ENCODE measurements at places on chromosomes 13 and 19.
A peak's percentile ranks its signal among the peaks of the same experiment; 100 is the strongest.

GRCh38 chr19:38425810-38426466 lies at the start of gene RASGRP4:
Gene RASGRP4 (minus strand): TSS chr19:38426219. CDS start chr19:38426091, 128 bp downstream.
- no peak for DNase-seq

DNA sequence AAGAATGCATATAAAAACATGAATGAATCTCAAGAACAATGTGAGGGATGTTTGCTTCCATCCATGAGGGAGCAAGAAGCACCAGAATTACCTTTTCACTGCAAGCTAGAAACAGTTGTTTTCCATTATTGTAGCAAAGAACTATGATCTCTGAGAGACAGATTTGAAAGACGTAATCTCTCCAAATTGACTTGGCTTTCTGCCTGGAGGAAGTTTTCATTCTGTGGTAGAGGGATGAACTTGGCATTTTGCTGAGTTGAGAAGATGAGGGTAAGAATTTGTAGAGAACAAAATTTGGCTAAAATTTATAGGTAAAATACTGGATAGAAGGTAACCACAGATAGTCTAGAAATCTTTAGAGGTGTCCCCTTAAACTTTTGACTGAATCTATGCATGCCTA lies 496.8 kb downstream of the TDRD3 start:
- DNase-seq: no peak

DNA sequence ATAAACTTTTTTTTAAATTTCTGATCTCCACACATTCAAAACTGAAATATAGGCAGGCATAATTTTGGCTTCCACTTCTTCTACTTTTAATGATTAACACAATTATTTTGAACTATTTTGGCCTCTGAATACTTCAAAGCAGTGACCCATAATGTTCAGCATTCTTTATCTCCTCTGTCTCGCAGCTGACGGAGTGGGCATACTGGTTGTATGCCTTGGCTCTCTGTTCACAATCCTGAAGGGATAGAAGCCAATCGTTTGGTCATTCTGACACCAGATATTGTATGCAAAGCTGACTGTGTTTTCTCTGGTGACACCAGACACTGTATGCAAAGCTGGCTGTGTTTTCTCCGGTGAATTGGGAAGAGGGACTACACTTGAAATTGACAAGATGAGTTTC lies 833.0 kb downstream of the EFNB2 start:
- DNase-seq: no peak

- DNase-seq: no peak
Measured at GRCh38 chr13:50415428-50415827, 400.2 kb downstream of the KCNRG start.

DNA sequence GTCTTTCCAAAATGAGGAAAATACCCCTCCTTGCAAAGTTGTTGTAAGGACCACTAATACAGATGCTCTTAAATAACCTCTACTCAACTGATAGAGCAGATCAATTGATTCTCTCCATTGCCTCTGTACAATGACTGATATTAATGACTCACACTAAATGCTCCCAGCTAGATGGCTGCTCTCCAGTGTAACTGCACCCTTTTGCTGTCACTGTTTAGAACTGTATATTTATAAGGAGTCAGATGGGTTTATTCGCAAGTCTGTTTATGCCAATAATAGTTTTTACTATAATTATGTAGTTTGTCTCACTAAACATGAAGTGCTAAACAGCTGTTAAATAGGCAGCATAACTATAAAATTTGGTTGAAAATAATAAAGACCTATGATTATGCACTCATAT lies 21.0 kb upstream of the N4BP2L1 start:
- DNase-seq: no peak

GRCh38 chr19:18202778-18203407 lies 949 bp downstream of the RAB3A start:
- DNase-seq: peak; percentile 63
